Activated CD4-positive, alpha-beta T cell treated with anti-CD3 and anti-CD28 coated beads, Interleukin-2, amount 50 U/mL, for 4 hours (primary cell): ENCODE measurements at places on chromosomes 7 and 10.

GRCh38 chr10:11849911-11850310, 26.8 kb downstream of the PROSER2 start:
- no peak for DNase-seq

- no peak for DNase-seq
Measured at GRCh38 chr7:41467596-41467995, 235.3 kb downstream of the INHBA start.

DNA sequence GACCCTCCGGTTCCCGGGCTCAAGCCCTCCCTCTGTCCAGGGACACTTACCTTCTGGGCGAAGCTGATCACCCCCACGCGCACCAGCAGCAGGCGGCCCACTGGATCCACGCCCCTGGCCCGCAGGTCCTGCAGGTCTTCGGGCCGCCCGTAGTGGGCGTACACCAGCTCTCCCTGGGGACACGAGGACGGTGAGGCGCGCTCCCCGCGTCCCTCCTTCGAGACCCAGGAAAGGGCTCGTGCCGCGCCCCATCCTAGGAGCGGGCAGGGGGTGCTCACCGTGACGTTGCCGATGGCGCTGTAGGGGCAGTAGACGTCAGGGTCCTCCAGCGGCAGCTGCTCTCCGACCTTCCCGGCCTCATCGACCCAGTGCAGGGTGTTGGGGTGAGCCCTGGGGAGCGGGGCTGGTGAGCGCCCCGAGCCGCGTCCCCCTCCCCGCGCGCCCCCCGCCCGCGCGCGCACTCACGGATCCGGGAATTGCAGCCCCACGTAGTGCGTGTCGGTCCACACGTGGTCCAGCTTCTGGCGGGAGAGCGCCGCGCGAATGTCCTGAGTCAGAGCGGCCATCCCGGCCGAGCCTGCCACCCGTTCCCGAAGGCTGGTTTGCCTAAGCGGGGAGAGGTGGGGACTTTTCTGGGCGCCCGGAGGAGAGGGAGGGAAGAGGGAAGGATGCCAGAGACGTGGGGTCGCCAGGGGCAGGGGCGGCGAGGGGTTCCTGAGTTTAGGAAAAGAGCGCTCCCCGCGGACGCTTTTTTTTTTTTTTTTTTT, 8.2 kb downstream of the TFR2 start:
- peak; percentile 40 for DNase-seq

DNA sequence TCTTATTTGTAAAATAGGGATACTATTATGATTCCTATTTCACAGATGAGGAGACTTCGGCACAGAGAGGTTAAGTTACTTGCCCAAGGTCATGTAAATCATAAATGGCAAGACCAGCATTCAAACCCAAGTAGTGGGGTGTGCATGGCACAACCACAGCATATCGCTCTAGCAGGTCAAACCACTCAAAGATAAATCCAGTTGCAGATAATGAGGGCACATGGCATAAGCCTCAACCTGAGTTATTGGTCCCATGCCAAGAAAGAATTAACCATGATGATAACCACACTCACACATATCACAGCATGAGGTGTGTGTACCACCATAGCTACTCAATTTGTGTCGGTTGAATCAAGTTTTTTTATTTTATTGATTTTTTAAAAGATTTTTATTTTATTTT, 180.5 kb downstream of the CREB5 start:
- DNase-seq, result no peak

GRCh38 chr10:125083576-125083920, 76.8 kb downstream of the CTBP2 start:
- no peak for DNase-seq

DNA sequence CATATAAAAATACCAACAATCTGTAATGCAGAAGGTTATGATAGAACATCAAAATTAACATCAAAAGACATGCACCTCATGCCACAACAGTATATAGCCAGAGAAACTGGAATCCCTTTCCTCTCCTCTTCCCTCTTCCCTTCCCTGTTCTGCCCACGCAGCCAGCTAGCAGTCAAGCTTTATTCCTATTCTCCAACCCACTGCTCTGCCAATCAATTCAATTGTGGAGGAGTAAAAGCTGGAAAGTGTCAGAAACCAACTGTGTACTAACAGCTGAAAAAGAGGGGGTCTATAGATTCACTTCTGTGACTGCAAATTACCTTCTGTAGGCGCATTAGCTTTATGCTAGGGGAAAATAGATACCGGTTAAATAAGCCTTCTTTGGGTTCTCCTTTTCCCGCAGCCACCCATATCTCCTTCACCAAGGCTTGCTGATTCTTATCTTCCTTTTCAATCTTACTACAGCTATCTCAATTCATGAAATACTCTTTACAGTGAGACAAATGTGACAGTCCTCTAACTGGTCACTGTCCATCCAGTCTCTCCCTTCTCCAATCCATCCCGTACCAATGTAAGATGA, 16.3 kb downstream of the ABI1 start:
- no peak for DNase-seq

GRCh38 chr10:20202337-20202736, 386.1 kb downstream of the PLXDC2 start:
- no peak for DNase-seq

DNA sequence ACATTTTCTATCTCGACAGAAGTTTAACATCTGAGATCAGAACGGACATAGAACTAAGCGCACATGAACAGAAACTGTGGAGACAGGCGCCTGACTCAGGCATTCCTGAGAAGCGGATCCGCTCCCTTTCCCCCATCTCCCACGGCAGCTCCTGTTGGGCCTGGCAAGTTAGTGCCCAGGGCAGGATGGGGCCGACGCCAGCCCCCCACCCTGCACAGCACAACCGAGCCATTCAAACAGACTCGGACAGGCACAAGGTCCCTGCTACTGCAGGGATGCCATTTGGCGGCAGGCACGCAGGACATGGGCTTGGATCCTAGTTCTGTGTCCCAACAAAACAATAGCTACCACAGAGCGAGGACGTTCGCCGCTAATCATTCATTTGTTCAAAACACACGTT, 271.8 kb downstream of the USP6NL start:
- DNase-seq, result no peak

- no peak for DNase-seq
Measured at GRCh38 chr7:30713392-30713791, 31.1 kb upstream of the CRHR2 start.

DNA sequence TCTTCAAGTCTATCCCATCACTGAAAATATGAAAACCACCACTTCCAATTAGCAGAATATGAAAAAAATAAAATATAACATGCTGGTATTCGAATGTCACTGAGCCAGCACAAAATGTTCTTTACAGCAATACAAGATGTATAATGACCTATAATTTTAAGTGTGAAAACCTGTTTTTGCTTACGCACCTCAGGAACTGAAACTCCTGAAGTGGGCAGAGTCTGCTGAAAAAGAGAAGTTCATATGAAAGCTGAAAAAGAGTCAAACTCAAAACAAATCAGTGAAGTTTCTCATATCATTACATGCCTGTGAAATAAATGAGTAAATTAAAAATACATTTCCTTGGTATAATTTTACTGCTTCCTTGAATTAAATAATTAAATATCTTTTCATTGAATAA, 272.5 kb downstream of the DGKB start:
- DNase-seq, result no peak

DNA sequence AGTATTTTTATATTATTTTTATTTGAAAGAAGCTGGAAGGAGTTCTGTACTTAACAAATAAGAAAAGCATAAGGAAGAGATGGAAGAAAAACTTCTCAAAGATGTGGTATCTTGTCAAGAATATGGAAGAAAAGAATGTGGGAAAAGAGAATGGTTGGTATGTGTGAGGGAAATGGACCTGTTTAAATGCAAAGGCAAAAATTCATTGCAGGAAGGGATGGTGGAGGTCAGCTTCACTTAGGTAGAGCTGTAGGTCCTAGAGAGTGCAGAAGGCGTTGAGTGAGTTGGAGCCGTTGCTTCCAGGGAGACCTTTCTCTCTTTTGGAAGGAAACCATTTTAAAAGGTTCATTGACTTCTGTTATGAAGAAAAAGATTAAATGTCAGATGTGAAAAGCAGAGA, 107.3 kb downstream of the EXOC4 start:
- no peak for DNase-seq

GRCh38 chr7:97116308-97116707, 1.2 kb upstream of the SDHAF3 start:
- DNase-seq, result no peak

- no peak for DNase-seq
Measured at GRCh38 chr7:70301673-70302185, 703.5 kb downstream of the AUTS2 start.
